Stimulated activated CD4-positive, alpha-beta T cell treated with anti-CD3 and anti-CD28 coated beads, Interleukin-12 subunit alpha, Interleukin-12 subunit beta, amount 100 ng/mL, for 4 hours (primary cell): ENCODE measurements at places on chromosomes 11 and 22.

DNA sequence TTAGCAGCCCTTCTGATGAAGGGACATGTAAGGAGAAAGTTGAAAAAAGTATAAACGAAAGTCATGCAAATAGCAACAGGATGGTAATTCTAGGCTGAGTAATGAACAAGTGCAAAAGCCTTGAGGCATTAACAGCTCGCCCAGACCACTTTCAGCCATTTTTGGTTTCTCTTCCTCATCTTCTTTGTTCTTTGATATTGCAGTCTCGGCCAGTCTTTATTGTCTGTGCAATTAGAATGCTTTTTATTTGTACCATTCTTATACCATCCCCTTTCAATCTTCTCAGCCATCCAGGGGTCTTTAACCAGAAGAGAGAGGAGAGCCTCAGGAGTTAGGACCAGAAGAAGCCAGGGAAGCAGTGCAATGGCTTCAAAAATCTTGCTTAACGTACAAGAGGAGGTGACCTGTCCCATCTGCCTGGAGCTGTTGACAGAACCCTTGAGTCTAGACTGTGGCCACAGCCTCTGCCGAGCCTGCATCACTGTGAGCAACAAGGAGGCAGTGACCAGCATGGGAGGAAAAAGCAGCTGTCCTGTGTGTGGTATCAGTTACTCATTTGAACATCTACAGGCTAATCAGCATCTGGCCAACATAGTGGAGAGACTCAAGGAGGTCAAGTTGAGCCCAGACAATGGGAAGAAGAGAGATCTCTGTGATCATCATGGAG, 7.3 kb downstream of the TRIM34 start:
- no peak for DNase-seq

DNA sequence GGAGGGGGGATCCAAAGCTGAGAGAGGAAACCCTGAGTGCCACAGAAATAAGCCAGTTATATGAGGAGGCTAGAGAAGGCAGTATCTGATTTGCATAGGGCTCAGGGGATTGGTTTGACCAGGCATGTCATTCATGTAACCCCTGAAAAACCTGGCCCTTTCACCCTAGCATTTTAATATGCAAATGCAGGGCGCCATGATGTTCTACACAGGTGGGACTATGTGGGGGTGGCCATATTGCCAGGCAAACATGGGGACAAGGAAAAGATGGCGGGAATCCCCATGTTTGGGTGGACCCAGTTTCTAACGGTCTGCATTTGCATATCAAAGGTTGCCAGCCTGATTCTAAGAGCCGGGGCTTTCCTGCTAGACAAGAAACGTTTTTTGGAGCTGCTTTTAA, 27.2 kb downstream of the CSF2RB start:
- no peak for DNase-seq

DNA sequence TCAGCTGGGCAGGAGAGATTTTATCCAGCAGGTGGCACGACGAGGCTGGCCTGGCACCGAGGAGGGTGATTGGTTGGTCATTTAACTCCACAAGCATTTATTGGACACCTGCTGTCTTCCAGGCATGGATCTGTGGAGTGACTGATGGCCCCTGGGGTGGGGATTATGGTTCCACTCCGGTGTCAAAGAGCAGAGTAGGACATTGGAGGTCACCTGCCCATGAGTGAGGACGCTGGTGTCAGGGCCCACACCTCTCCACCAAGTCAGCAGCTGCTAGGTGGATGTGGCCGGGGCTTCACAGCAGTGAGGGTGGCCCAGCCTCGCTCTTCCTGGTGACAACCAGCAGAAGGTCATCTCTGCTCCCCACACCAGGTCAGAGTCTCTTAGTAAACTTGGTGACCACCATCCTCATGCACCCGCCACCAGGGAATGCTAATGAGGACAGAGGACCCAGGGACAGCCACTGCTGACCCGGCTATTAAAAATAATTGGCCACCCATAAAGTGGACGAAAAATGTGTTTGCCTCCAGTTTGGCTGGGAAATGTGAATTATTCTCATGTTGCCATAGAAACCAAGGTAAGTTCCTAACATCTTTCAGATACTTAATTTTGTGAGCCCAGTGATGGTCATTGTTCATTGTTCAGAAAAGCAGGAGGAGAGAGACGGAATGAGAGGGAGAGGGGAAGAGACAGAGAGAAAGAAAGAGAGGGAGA, 428.7 kb downstream of the TBC1D22A start:
- DNase-seq = no peak

- DNase-seq = no peak
Observed at GRCh38 chr11:72924568-72925190, 110.5 kb downstream of the ATG16L2 start.

GRCh38 chr11:102436976-102437375, 15.6 kb downstream of the TMEM123 start:
- no peak for DNase-seq

DNA sequence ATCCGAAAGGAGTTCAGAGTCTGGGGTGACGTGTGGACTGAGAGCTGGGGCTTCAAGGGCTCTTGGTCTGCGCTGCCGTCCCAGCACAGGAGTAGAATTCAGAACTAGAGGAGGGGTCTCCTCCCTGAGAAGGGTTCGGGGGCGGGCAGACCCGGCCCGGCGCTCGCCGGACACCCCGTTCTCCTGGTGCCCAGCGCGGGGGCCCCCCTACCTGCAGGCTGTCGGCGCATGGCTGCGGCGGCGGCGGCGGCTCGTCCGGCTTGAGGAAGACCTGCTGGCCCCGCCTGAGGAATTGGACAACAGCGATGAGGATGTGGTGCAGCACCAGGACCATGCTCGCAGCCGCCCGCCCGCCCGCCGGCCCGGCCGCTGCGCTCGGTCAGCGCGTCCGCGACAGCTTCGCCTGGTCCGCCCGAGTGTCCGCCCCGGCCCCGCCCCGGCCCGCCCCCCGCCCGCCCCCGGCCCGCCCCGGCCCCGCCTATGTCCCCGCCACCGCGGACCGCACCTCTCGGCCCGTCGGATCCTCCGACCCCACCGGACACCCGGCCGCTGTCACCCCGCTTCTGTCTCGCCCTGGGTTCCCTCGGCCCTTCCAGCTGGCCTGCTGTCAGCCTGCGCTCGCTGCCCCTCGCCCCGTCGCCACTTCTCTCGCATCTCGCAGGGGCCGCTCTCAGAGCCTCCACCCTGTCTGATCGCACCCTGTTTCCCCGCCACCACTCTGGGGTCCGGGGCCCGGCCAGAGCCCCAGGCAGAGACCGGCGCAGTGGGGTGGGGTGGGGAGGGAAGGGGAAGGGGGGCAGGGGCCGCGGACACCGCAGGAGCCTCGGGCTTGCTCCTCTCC, 32.0 kb downstream of the PDE2A start:
- DNase-seq = peak; percentile 6

DNA sequence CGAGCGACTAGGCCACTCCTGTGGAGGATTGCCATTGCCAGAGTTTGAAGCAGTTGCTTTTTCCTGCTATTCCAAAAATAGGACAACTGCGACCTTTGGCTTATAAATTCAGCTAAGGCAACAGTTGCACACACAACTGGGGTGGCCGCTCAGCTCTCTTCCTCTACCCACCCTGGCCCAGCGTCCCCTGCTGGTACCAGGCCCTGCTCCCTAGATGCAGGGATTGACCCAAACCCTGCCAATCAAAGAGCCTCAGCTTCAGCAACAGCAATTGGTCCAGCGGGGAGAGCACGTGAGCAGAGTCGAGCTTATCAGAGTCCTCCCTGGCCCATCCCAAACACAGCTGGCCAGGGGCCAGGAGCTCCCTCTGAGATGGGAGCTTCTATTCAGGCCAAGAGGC, 22.0 kb upstream of the CABP2 start:
- DNase-seq = no peak

DNA sequence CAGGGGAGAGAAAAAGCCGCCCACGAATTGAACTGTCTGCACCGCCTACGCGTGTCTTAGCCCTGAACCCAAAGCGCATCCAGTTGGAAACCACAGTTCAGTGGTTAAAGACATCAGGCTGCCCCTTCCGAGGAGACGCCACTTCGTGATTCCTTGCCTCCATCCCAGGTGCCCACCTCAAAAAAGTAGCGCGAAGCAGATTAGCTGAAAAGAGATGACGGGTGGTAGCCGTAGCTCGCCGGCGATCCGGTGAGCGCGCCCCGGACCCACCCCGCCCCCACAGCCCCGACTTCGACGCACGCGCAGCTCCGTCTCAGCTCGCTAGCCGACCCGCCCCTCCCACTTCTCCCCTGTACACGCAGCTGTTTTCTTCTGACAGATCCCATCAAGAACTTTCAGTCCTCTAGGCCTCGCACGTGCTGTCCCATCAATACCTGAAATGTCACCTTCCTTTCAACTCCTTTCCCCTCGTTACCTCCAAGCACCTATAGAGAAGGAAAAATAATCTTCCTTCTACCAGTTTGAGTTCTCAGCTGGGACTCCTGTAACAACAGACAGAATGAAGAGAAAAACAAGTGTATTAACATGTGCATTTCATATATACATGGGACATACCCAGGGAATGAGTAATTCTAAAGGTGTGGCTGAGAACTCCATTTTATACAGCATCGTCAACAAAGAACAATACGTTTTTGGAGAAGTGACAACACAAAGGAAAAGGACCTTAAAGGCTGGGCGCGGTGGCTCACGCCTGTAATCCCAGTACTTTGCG, 49.5 kb downstream of the OR4D9 start:
- DNase-seq = peak; percentile 86

DNA sequence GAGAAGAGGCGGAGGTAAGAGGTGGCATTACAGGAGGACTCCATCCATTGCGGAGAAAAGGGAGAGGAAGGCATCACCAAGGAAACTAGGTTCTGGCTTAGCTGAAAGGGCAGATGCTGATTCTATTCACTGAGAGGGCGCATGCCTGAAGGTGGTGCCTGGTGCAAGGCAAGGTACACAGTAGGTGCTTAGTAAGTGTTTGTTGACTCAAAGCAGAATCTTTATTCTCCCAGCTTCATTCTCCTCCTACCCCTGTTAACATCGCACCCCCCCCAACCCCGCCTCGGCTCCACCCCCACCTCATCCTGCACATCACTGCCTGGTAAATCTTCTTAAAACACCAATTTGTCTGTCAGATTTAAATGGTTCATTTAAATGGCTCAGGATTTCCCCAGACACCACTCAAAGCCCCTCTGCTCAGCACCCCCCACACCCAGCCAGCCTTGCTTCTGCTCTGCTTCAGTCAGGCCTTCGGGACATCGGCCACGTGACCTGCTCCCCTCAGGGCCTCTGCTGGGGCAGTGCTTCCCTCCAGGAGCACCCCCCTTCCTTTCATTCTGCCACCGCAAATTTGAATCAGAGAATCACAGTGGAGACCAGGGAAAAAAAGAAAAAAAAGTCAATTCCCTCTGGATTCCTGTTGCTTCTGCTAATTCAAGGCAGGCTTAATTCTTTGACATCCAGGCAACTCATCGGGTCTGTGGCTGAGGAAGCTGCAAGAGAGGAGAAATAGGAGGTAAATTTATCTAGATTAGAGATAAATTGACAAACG, 17.8 kb upstream of the RCN1 start:
- DNase-seq = no peak

DNA sequence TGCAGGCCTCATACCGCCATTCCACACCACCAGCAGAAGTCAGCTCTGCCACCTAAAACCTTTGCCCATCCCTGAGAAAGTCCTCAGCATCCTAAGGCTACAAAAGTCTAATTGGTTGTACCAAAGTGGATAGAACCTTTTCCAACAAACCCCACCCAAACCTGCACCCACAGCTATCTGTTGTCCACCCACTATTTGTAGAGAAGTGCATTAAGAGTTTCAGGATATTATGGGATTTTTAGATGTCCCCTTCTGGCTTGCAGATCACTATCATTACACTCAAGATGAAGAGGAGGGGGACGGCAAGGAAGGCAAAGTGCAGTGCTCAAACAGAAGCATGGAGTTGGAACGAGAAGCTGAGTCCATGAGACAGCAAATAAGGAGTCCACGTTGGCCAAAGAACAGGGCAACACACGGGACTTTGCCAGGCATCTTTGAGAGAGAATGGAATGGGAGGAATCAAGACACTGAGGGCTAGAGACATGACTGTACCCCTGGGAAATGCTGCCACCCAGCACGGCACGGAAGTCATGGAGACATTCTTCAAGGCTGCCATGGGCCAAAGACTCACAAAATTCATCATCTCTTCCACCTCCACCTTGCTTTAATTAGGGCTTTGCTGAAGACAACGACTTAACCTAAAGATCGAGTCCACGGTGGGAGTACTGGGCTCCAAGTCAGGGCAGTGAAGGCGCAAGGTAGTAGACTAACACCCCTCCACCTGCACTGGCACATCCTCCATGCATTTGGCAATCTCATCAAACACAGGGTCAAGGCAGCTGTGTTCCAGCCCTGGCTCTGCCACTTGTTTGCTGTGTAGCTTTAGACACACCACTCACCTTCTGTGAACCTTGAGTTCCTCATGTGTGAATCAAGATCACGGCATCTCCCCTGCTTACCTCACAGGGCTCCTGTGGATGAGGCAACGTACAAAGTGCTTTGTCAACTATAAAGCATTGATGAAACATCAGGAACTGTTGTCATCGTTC, 112.9 kb upstream of the TMEM45B start:
- no peak for DNase-seq

GRCh38 chr22:30313527-30314363, 13.0 kb downstream of the TBC1D10A start:
- DNase-seq = no peak

DNA sequence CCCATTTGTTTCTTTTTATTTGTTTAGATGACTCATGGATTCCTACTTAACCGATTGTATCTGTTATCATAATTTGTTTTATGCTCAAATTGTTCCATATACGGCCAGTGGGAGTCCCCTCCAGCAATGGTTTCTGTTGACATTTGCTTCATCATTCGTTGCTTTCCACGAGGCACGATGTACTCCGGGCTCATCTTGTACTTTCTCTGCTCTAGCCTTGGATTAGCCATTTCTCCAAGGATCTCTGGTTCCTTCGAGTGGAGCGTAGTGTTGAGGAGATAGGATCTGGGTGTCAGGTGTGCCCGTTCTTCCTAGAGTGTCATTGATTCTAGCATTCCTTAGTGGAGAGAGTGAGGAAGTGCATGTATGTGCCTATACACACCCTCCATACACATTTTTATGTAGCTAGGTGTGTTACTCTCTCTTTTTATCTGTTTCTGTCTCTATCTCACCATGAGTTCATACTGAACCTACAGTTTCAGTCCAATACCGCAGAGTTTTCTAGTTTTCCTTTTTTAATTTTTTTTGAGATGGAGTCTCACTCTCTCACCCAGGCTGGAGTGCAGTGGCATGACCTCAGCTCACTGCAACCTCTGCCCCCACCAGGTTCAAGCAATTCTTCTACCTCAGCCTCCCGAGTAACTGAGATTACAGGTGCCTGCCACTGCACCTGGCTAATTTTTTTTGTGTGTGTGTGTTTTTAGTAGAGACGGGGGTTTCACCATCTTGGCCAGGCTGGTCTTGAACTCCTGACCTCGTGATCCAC, 31.4 kb downstream of the TECTA start:
- no peak for DNase-seq

DNA sequence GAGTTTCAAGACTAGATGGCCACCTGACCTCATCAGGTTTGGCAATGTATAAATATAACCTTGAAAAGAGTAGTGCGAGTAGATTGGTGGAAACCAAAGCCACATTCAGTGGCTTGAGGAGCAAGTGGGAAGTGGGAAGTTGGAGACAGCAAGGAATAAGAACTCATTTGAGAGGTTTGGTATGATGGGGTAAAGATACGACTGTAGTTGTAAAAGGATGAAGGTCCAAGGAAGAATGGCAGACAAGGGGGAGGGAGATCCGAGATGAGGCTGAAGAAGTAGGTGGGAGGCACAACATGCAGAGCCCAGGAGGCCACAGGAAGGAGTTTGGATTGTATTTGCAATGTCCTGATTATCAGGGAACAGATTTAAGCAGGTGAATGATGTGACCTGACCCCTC, 20.8 kb downstream of the RASSF10 start:
- DNase-seq = no peak
